ENCODE measurements at places on chromosomes 13 and 19.

GRCh38 chr19:44726465-44726864 is 22.0 kb upstream of the BCL3 start:
- DNase-seq: no peak

DNA sequence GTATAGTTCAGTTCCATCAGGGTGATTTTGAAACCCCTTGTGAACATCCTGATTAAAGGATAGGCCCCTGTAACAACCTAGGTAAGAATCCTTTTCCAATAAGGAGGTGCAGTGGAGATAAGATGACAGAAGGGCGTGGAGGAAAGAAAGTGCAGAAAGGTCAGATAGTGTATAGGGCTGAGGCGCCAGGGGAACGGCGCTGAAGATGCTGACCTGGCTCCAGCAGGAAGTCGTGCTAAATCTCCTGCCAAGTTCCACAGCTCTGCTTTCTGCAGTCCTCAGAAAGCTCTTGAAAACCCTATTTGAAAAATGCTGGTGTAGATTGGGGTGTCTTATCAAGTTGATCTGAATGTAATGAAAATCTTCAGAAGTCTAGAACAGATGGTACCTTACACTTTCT is 221.7 kb downstream of the COG6 start:
- no peak for DNase-seq

DNA sequence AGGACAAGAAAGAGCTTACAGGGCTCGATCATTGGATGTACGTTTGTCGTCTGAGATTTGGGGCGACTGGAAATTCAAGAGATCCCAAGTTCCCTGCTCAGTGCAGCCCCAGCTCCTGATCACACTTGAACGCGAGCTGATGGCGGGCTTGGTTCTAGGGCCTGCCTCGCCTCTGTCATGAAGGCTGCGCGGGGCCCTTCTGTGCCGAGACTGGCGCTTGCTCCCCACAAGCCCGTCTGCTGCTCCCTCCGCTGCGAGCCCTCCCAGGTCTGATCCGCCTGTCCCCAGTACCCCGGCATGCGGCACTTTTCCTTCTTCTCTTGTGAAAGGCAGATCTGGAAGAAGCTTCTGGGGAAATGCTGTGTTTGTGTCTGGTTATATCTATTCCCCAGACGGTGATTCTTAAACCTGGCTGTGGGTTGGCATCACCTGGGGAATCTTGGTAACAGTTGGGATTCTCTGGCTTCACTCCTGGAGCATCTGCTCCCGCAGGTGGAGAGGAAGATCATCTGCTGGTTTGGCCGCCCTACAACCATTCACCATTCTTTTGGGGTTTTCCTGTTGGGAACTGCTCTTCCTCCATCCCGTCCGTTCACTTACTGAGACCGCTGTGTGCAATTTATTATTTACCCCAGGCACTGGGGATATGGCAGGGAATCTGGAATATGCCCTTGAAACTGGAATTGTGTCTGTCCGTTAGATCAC is 43.6 kb downstream of the SIPA1L3 start:
- no peak for DNase-seq

DNA sequence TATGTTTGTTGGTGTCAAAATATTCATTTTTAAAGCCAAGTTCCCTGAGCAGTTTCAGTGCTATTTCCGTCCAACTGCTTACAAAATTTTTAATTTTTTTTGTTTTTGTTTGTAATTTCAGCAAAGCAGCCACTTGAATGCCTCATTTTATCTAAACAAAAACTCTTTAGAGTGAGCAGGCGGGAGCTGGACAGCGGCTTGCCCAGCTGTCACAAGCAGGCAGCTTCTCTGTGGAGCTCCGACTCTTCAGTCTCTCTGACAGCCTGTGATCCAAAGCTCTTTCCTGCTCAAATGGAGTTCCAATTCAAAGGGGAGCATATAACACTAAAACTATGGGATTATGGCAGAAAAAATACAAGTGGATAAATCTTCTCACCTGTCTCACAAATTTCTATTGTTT is 618.3 kb upstream of the PCDH20 start:
- DNase-seq: no peak

DNA sequence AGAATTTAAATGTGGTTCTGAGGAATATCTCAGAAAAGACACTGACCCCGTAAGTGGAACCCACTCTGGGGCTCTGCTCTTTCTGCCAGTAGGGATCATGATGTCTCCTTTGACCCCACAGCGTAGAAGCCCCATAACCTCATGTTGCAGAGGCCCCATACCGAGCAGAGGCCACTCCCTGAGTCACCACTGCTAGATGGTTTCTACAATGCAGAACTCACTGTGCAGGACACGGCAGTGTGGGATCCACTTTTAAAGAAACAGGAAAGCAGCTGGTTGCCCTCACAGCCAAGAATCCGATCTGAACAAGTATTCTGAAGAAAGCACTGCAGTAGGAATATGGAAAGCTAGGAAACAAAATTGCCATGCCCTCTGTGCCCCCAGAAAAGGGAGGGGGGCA is 4.2 kb downstream of the SLC7A1 start:
- DNase-seq: no peak

- DNase-seq: no peak
These were observed 51.5 kb downstream of the SKA3 start for GRCh38 chr13:21124852-21125251.

- no peak for DNase-seq
These were observed 229.6 kb downstream of the ZIC5 start for GRCh38 chr13:99741960-99742359.

- no peak for DNase-seq
These were observed 2.4 kb upstream of the SPIB start for GRCh38 chr19:50416034-50416977.

DNA sequence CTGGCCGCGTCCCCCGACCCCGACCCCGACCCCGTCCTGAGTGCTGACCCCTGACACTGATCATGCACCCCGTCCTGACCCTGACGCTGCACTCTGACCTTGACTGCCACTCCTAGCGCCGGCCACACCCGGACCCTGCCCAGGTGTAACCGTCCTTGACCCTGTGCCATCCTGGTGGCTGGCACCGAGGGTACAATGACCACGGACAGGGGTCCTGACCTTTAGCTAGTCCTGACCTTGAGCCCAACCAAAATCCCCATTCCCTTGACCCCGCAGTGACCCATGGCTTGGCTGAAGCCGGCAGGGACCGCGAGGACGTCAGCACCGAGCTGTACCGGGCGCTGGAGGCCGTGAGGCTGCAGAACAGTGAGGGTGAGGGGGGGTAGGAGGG is 25.9 kb downstream of the CLEC4M start:
- no peak for DNase-seq

DNA sequence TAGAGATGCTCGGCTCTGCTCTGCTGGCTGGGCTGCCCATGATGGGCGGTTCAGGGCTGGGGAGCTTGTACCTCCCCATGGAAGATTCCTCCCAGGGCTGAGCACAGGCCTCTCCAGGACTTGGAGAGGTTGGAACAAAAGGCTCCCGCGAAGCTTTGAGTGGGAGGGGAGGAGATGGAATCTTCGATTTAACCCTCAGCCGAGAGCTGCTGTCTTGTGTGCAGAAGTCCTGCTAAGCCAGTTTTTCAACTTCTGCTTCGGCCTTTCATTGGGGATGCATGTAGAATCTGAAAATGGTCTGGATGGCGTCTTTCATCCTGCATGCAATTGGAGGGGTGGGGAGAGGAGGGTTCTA is 163.3 kb downstream of the KDM4B start:
- no peak for DNase-seq

GRCh38 chr13:77239312-77239711 is 87.6 kb downstream of the MYCBP2 start:
- DNase-seq: no peak

GRCh38 chr13:25375727-25376358 is 4.1 kb downstream of the ATP8A2 start:
- DNase-seq: peak; percentile 6

- no peak for DNase-seq
These were observed 24.2 kb downstream of the PCDH20 start for GRCh38 chr13:61391426-61391825.

- DNase-seq: no peak
These were observed 91.4 kb downstream of the IRS2 start for GRCh38 chr13:109694972-109695371.

Data from occipital lobe (tissue), 3 donors.